Stimulated activated CD4-positive, alpha-beta T cell treated with anti-CD3 and anti-CD28 coated beads, TNF-alpha, amount 100 ng/mL, for 1 hour (primary cell): ENCODE measurements at places on chromosomes 16 and 17.

GRCh38 chr16:88700636-88701482 lies 5.3 kb downstream of the RNF166 start:
- DNase-seq: peak; percentile 87

DNA sequence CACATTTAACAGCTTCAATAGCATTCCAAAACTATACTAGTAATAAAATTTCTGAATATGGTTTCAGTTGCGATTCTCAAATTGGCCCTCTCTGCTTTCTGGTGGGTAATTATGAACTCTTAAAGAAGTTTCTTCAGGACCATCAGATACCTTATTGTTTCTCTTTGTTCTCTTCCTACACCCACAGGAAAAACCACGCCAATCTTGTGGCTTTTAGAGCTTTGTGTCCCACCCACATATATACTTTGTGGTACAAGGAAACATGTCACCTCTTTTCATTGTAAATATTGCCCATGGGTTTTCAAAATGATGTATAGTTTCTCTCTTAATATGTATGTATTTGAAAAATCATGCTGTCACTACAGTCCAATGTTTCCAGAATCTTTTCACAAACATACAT lies 12.1 kb downstream of the ABCA9 start:
- no peak for DNase-seq

GRCh38 chr17:68420065-68420464 lies 37.2 kb downstream of the WIPI1 start:
- no peak for DNase-seq

GRCh38 chr17:47732399-47733046 lies 513 bp upstream of the TBX21 start:
- DNase-seq: no peak

DNA sequence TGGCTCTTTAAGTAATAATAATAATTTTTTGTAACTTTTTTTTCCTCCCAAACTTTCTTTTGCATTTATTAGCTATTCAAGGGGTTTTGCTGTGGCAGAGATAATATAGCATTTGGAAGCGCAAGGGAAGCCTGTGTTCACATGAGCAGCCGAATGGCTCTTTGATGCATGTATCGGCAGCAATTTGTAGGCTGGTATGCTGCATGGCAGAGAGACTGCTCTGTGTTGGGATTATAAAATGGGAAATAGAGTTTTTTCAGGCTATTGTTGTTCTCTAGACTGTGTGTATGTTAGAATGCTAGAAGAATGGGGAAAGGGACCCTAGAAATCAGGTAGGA lies 94.6 kb upstream of the SALL1 start:
- DNase-seq: no peak

DNA sequence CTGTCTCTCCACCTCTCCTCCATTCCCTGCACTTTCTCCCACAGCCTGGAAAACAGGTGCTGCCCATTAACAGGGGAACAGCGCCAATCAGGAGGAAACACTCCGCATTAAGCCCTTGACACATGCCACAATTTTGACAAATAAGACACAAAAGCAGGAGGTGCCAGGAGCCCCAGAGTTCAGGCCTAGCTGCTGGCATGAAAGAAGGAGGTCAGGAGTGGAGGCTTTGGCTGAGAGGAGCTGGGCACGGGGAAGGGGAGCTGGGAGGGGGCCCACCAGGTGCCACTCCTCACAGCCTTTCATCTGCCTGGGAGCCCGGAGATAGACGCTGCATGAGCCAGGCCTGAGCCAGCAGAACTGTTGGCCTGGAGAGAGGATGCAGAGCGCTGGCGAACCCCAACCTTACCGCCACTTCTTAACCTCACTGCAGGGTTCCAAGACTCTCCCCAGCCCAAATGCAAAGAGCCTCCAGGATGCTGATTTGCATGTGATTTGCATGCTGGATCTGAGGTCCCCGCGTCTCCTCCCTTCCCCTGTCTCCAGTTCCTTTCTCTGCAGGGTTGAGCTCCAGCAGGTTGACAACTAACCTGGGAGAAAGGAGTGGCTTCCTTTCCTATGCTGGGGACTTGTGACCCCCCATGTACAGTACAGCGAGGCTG lies 139.8 kb upstream of the SDK2 start:
- DNase-seq: no peak

- no peak for DNase-seq
Measured at GRCh38 chr17:74051348-74051747, 152.1 kb upstream of the RPL38 start.

DNA sequence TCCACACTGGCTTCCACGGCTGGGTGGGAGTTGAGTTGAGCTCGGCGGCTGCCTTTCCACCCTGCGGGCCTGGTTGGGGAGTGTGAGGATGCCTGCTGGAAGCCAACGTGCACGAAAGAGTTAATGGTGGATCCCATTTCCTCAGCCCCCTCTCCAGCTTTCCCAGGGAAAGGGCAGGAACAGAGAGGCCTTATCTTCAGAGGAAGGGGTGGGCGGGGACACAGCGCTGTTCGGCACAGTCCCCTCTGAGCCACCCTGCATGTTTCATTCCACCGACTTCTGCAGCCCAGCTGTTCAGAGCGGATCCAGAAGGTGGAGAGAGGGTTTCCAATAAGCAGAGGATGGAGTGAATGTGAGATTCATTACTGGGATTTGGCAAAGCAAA lies 295.3 kb downstream of the SEC14L1 start:
- DNase-seq: no peak

GRCh38 chr17:77441940-77442339 lies 301.2 kb downstream of the SEC14L1 start:
- DNase-seq: no peak

GRCh38 chr17:4544135-4544950 lies 10.8 kb downstream of the MYBBP1A start:
- no peak for DNase-seq

- DNase-seq: no peak
Measured at GRCh38 chr17:50279181-50279526, 4.9 kb downstream of the TMEM92 start.

DNA sequence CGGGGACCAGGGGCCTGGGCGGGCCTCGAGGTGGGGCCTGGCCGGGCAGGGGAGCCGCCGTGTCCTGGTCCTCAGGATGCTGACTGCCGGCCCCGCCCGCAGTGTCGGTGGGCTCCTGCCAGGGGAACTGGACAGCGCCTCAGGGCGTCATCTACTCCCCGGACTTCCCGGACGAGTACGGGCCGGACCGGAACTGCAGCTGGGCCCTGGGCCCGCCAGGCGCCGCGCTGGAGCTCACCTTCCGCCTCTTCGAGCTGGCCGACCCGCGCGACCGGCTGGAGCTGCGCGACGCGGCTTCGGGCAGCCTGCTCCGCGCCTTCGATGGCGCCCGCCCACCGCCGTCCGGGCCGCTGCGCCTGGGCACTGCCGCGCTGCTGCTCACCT lies 2.3 kb upstream of the PAQR4 start:
- no peak for DNase-seq
